ENCODE measurements at places on chromosomes 13 and 19. TPM values are rescaled to one million over a fixed set of nuclear protein-coding genes. Genes with fewer than 3 reads are reported as not detected.

The SLC7A9 gene
- 0.46 TPM for total RNA-seq

The DCT gene
- not detected for total RNA-seq

The TEX26 gene
- total RNA-seq, result not detected

The NR1H2 gene
- 101 TPM for total RNA-seq

The ZNF154 gene
- 4.5 TPM for total RNA-seq

The RPS28 gene
- 1,645 TPM for total RNA-seq

The FCER2 gene
- 0.58 TPM for total RNA-seq
